ENCODE measurements at places on chromosomes 6 and 20.

- no peak for DNase-seq
These were observed 19.4 kb downstream of the PKIG start for GRCh38 chr20:44601801-44602204.

DNA sequence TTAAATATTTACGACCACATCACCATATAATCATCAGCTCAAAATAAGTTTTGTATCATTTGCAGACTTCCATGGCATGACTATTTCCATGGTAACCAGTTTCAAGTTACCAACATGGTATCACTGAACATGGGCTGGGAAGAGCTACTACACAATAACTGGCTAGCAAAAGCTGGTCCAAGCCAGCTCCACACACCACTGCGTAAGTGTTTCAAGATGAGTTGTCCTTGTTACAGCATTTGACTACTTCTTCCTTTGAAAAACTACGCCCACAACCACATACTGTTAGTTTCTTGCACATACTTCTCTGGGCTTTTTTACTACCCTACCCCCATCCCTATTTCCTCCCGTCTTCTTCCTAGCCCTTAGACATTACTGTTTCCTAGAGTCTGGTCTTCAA is 8.5 kb downstream of the CD164 start:
- no peak for DNase-seq

GRCh38 chr20:438571-439469 is 23.5 kb downstream of the TBC1D20 start:
- no peak for DNase-seq

GRCh38 chr20:22962567-22963439 is 72.3 kb upstream of the SSTR4 start:
- no peak for DNase-seq

DNA sequence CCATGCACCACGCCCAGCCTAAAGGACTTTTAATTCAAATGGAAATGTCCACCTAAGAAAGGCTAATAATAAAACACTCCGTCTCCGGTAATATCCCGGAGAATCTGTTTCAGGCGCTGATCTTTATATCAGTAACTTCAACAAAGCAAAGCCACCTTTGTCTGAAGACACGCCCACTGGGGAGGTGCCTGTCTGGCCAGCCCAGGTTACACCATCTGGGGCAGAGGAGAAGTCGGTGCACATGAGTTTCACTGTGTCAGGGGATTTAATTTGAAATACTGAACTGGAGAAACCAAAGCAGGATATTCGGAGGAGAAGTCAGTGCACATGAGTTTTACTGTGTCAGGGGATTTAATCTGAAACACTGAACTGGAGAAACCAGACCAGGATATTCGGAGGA is 9.4 kb downstream of the SERPINB6 start:
- DNase-seq, result no peak

DNA sequence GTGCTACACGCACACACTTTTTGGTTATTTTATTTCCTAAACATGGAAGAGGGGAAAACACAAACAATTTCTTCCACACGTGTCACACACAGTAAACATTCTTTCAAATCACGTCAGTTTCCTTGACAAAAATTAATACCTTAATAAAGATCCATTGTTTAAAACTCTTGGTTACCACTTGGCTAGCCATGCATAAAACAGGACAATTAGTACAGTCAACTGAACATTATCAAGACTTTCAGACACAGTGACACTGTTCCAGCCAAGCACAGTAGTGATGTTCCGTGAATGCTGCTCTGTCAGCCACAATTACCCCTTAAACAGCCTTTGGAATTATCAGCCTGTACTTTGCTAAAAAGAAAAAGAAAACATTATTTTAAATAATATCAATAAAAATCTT is 50.8 kb downstream of the GMDS start:
- DNase-seq, result no peak

- no peak for DNase-seq
These were observed 10.5 kb upstream of the ANGPT4 start for GRCh38 chr20:926670-927069.

- no peak for DNase-seq
These were observed 958.8 kb downstream of the TFAP2A start for GRCh38 chr6:9455864-9456658.

DNA sequence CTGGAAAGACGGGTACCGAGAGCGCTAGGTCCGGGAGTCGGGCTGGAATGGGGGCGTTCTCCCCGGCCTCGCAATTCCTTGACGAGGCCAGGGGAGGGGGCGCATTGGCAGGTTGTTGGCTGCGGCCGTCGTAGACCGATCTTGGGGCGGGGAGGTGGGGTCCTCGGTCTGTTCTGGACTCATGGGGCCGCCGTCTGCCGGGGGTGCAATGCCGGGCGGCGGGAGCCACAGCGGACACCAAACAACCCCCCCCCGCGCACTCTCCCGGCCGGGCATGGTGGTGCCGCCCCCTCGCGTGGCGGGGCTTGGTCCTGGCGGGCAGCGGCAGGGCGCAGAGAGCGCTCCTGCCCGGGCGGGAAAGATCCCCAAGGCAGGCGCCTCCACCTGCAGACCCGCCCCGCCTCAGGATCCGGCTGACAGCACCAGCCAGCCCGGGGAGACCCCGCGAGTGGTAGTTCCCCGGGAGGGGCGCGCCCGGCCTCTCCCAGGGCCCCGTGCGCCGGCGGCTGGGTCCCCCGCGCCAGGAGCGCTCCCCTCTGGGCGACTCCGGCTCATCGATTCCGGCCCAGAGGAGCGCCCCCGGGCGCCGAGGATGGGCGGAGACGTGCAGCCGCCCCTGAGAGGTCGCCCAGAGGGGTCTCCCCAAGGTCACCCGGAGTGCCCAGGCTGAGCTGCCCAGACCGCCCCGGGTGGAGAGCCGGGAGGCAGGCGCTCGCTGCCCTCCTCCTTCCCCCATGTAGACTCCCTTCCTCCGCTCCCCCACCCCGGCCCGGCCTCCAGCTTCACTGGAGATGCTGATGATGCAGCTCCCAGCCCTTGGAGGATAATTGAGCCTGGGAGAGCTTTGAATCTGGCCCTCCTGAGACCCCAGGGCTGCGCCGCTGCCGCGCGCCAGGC is 709 bp downstream of the PPP1R16B start:
- DNase-seq, result no peak

DNA sequence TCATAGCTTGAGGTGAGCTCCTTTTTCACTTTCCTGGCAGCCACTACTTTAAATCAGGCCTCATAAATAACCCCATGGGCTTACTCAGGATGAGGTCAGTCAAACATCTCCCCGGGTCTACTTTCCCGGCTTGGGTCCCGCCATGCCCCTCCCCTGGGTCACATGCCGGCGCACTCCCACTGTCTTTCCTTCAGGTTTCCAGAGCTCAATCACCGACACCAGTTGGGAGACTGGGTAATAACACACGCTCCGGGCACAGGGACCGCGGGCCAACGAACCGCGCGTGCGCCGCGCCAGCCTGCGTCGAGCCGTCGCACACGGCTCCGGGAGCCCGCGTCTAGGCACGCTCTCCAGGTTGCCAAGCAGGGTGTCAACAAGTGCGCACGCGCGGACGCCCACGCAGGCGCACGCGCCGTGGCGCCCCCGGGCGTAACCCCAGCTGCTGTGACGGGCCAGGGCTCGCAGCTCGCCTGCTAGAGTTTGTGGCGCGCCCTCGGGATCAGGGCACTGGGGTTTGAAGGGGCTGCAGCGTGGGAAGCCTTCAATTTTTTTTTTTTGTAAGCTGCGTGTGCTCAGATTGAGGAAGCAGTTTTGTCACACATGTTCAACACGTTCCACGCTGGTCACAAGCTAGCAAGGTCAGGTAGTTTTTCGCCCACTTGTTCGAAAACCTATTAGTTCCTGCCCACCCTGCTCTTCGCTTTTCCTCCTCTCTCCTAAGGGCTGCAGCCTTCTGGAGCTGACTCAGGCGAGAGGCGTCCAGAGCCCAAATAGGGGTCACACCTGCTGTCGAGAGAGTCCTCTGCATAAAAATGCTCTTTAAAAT is 31.8 kb downstream of the TFAP2B start:
- no peak for DNase-seq

GRCh38 chr6:41671376-41671775 is 33.1 kb downstream of the MDFI start:
- no peak for DNase-seq

- DNase-seq, result no peak
These were observed 14.7 kb downstream of the PM20D2 start for GRCh38 chr6:89160331-89161092.

GRCh38 chr20:62059401-62059800 is 6.3 kb downstream of the TAF4 start:
- no peak for DNase-seq

DNA sequence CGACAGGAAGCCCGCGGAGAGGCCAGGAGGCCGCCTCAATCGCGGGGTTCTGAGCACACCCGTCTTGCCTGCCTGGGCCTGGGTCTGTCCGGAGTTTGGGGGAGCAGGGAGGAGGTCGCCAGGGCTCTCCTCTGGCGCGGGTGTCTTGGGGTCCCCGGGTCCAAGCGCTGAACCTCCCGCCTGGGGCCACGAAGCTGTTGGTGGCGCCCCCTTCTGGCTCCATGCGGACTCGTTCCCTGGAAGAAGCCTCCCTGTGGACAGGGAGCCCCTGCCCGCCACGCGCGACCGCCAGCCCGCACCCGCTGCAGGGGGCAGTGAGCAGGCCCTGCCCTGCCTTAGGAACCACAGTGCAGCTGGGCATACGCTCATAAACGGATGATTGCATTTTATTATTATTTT is 44.7 kb downstream of the MCUR1 start:
- DNase-seq, result no peak

DNA sequence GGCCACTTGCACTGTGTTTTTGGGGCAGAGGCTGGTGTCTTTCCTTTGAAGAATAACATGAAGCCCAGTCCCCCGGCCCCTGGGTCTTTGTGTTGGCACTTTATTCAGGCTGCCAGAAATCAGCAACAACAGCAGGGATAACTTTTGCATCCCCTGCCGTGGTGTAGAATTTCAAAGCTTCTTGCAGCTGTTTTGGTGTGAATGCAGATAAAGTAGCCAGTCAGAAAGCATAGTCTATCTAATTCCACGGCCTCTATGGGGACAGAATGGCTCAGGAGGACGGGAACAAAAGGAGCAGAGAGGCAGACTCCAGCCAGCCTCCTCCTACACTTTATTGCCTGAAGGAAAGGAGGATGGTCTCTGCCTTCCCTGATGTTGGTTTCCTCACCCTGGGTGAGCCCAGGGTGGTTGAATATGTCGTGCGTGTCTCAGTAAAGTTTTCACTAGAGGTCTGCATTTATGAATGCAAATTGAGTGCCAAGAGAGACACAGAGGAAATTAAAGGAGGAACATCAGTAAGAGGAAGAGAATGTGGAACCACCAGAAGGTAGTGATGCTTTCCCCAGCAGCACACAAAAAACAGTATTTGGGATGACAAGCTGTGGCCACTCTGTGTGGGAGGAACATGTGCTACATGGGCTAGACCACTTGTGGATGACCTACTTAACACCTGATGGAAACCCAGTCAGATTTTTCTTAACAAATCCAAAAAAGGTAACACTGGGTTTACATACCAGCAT is 125.9 kb upstream of the TRAF3IP2 start:
- no peak for DNase-seq

DNA sequence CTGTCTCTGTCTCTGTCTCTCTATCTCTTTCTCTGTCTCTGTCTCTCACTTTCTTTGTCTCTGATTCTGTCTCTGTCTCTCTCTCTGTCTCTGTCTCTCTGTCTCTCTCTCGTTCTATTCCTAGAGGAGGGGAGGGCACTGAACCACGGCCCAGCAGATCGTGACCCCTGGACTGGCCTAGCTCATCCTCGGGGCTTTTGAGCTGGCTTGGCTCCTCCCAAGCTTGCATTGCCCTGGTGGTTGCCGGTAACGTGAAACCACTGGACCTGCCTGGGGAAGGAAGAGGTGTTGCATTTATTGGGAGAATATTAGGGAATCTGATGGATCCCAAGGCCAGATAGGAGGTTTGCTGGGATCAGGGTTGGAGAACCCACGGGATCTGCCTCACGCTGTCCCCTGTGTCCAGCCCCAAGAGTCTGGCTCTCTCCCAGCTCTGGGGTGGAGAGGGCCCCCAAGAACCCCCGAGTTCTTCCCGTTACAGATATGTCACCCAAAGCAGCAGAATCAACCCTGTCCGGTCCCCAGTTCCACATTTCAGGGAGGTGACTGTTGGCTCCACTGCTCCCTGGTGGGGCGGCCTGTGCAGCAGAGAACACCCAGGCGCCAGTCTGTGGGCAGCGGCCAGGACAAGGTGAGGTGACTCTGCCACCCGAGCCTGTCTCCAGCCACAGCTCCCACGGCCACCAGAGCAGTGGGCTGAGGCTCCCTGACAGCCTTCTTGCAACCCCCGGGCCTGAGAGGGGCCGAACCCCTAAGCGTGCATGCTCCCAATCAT is 228.3 kb downstream of the TTLL2 start:
- DNase-seq, result no peak

GRCh38 chr6:111481836-111482187 is 1.2 kb downstream of the REV3L start:
- no peak for DNase-seq

Measured in cerebellar nuclear complex (tissue), 1 donor.